Activated CD8-positive, alpha-beta T cell treated with anti-CD3 and anti-CD28 coated beads for 36 hours (primary cell): ENCODE measurements at places on chromosomes 11 and 22.
A peak's percentile ranks its signal among the peaks of the same experiment; 100 is the strongest.

DNA sequence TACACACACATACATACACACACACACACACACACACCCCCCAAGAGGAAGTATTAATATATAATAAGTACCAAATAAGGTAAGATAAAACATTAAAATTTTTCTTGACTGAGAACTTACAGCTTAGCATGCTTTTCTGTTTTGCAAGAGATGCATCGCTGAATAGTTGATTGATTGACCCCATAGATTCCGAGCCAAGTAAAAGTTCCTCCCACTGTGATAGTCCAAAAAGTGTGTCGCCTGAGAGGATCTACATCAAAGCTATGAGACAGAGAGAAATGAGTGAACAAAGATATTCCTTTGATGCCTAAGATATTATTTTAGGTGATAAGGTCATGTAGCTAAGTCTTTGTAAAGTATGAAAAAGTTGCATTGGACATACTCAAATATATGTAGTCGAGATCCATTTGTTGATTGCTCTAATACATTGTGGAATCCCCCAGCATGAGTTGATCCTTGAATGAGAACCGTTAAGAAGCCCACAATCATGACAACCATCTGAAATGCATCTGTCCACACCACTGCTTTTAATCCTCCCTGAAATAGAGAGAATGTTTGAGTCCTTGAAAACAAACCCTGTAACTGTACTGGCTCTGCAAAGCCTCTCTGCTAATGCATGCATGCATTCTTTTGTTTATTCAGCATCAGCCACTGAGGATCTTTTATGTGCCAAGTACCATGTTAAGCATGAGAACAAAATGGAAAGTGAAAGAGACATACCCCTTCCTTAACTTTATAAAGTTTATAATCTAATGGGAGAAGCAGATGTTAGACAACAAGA, 18.3 kb downstream of the SLC5A12 start:
- no peak for DNase-seq

- DNase-seq, result no peak
Measured at GRCh38 chr22:29820961-29821290, 17.1 kb downstream of the ASCC2 start.

DNA sequence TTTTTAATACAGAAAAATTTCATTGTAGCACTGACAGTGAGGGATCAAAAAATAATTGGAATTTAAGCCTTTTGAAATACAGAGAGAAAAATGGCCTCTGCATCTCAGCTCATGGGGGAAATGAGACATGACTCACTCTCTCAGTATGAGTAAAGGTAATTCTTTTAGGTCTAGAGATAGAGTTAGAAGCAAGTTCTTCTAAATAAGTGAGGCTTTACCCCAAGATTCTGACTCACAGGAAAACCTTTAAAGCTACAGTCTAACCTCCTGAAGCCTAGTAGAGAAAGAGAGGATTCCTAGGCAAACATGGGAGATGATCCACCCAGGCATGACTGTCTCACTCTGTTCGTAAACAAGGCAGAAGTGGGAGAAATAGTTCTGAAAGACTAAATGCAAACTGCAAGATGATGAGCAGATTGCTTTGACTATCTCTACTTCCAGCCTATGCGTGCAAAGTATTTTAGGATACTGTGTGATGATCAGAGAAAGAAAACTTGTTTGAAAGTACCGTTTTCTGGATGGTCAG, 1003.3 kb upstream of the CCDC90B start:
- no peak for DNase-seq

DNA sequence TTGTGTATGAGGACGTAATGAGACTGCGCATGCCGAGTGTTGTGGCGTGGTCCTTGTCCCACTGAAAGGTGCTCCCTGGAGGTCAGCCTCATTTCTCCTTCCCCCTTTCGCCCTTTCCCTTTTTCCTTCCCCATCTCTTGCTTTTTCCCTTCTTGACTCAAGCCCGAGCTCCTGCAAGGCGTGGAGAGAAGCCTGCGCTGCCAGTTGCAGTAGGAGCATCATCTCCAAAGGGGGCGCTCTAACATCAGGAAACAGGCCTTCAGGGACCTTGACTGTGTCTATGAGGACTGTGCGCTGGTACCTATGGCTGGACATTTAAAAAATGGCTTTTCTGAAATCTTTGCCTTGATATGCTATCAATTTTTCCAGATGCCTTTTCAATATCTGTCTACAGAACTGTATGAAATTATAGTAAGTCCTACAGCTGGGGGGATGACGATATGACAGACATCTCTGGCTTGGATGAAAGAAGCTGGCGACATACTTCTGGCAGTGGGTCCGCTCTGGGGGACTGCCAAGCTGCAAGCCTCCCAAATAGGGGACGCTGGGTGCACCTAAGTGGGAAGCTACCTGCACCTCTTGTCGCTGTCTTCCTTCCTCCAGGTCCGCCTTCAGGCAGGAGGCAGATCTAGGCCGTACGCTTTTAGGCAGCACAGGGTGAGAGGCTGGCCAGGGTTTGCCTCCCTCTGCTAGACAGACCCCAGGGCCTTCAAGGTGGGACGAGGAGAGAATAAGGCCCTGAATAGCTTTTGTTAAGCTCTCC, 96.5 kb downstream of the NXPE2 start:
- DNase-seq, result peak; percentile 25

- DNase-seq, result no peak
Measured at GRCh38 chr11:94604482-94604881, 37.3 kb downstream of the PIWIL4 start.

DNA sequence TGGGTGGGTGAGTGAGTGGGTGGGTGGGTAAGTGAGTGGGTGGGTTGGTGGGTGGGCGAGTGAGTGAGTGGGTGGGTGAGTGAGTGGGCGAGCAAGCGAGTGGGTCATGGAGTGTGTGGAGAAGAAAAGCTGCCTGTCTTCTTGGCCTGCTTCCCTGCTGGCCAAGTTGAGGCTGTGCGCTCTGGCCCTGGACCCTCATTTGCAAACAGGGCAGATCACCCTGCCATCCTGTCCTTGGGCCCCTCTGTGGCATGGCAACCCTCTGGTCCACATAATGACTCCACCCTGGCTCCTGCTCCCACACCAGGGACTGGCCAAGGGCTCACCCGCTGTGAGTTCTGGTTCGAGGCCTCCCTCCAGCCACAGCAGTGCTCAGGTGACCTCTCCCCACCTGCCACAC, 35.1 kb downstream of the CAPN1 start:
- DNase-seq, result no peak

- no peak for DNase-seq
Measured at GRCh38 chr11:32891657-32892354, 805 bp upstream of the QSER1 start.
